T1000 (cell line): ENCODE measurements at places on chromosomes 2 and 18.

GRCh38 chr2:136167721-136168475 is 49.9 kb upstream of the CXCR4 start:
- no peak for DNase-seq

DNA sequence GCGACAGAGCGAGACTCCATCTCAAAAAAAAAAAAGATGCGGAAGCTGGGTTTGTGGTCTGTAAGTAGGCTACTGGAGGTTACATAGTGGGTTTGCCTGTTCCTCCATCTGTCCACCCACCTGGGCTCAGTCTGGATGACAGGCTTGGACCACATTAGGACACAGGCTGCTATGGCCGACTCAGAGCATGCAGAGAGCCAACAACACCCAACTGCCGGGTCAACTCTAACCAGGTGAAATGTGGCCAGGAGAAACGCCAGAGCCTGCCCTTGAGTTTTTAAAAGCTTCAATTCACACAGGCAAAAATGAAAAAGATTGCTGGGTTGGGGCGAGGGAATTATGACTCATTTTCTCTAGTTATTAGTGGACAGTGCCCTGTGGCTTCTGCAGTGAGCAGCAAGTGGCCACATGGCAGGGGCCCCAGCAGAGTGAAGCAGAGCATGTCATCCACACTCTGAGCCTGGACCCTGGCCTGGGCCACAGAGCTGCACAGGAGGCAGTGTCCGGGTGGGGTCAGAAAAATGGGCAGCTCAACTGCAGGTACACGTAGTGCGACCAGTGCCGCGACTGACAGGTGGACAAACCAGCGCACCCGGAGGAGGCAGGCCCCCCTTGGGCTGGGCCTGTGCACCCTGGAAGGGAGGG is 67.4 kb downstream of the BIN1 start:
- no peak for DNase-seq

GRCh38 chr18:35778850-35779627 is 193.4 kb upstream of the RMP24 start:
- DNase-seq = no peak

- no peak for DNase-seq
Measured at GRCh38 chr2:223606946-223607345, 4.8 kb upstream of the SCG2 start.

GRCh38 chr18:1732143-1732542 is 827.5 kb downstream of the ADCYAP1 start:
- no peak for DNase-seq
